Nasal cavity respiratory epithelium epithelial cell of viscerocranial mucosa (primary cell): ENCODE measurements at places on chromosomes 1 and 21. TPM values are rescaled to one million over a fixed set of nuclear protein-coding genes. Genes with fewer than 3 reads are reported as not detected.

The LRRC71 gene
- not detected in 2 replicates for total RNA-seq

The SPRR2E gene
- 1.1 and 21.5 TPM in 2 replicates for total RNA-seq

The ZFP69B gene
- 4.4 and 5.2 TPM in 2 replicates for total RNA-seq

The TCHH gene
- total RNA-seq, result under 0.01 and 0.14 TPM in 2 replicates

The PRKAA2 gene
- total RNA-seq, result 0.68 and 7.8 TPM in 2 replicates

The AGMAT gene
- 0.93 and 1.4 TPM in 2 replicates for total RNA-seq

The DIRAS3 gene
- 0.07 TPM in 1 of 2 replicates, not detected in the other for total RNA-seq

The C1orf185 gene
- not detected in 2 replicates for total RNA-seq

The SPATA17 gene
- total RNA-seq, result 0.34 and 1.9 TPM in 2 replicates

The MCOLN3 gene
- 4.4 and 24.0 TPM in 2 replicates for total RNA-seq

The CYP4A11 gene
- total RNA-seq, result not detected in 2 replicates

The FMOD gene
- total RNA-seq, result 0.28 TPM in 1 of 2 replicates, not detected in the other

The SPRR2G gene
- total RNA-seq, result 2.1 TPM in 1 of 2 replicates, not detected in the other

The SPRR2B gene
- 1.0 TPM in 1 of 2 replicates, not detected in the other for total RNA-seq

The CLDN8 gene
- 0.14 TPM in 1 of 2 replicates, not detected in the other for total RNA-seq

The UBE2U gene
- total RNA-seq, result not detected in 2 replicates

The ST6GALNAC5 gene
- total RNA-seq, result 3.0 and 10.3 TPM in 2 replicates

The PGBD5 gene
- 0.68 and 18.9 TPM in 2 replicates for total RNA-seq

The UHMK1 gene
- 75.2 and 85.1 TPM in 2 replicates for total RNA-seq

The BARHL2 gene
- not detected in 2 replicates for total RNA-seq

The CFHR1 gene
- total RNA-seq, result not detected in 2 replicates

The OR6N1 gene
- total RNA-seq, result not detected in 2 replicates

The TFF3 gene
- total RNA-seq, result 0.21 TPM in 1 of 2 replicates, not detected in the other

The ZNF648 gene
- total RNA-seq, result 0.21 TPM in 1 of 2 replicates, not detected in the other

The ANGPTL7 gene
- total RNA-seq, result not detected in 2 replicates

The NR0B2 gene
- not detected in 2 replicates for total RNA-seq

The AQP10 gene
- 0.14 TPM in 1 of 2 replicates, not detected in the other for total RNA-seq

The CELA3B gene
- not detected in 2 replicates for total RNA-seq

The FMO5 gene
- total RNA-seq, result 0.21 and 0.34 TPM in 2 replicates

The RGS7 gene
- total RNA-seq, result not detected in 2 replicates

The ITLN2 gene
- total RNA-seq, result 0.21 TPM in 1 of 2 replicates, not detected in the other

The UTS2 gene
- 0.21 TPM in 1 of 2 replicates, not detected in the other for total RNA-seq

The OPRD1 gene
- total RNA-seq, result not detected in 2 replicates

The PITHD1 gene
- 55.0 and 57.1 TPM in 2 replicates for total RNA-seq

The ANXA9 gene
- total RNA-seq, result 0.50 and 0.68 TPM in 2 replicates

The RCC2 gene
- 113 and 158 TPM in 2 replicates for total RNA-seq

The MXRA8 gene
- total RNA-seq, result 0.34 and 1.1 TPM in 2 replicates

The HRNR gene
- total RNA-seq, result under 0.01 and 0.34 TPM in 2 replicates

The CFAP74 gene
- 0.07 TPM in 1 of 2 replicates, not detected in the other for total RNA-seq

The DIO1 gene
- total RNA-seq, result not detected in 2 replicates

The COL11A1 gene
- total RNA-seq, result under 0.01 and 0.07 TPM in 2 replicates

The MGST3 gene
- total RNA-seq, result 34.9 and 49.7 TPM in 2 replicates

The B4GALT2 gene
- 62.4 and 64.9 TPM in 2 replicates for total RNA-seq

The TRNP1 gene
- total RNA-seq, result 10.7 and 18.8 TPM in 2 replicates
